ENCODE measurements at places on chromosomes 4 and X. TPM values are rescaled to one million over a fixed set of nuclear protein-coding genes. Genes with fewer than 3 reads are reported as not detected.

TAF7L gene
- total RNA-seq, result not detected

GRCh38 chr4:83830138-83830888, 294.4 kb downstream of the GPAT3 start:
- DNase-seq, result no peak

GRCh38 chrX:24838629-24839028, 144.9 kb downstream of the POLA1 start:
- no peak for DNase-seq

CAPN6 gene
- 35.6 TPM for total RNA-seq

DNA sequence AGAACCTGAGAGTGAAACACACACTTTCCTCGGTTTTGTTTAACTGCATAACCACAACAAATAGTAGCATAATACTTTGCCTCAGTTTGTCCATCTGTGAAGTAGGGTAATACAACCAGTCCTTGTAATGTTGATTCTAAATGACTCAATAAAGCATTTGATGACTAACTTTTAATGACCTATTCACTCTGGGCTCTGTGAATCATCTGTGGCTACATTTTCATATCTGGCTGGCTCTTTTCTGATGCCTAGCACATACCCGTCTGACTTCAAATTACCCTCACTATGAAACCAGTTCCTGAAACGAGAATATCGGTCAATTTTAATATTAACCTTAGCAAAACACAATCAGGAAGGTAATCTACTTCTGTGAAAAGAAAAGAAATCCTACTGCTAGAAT, 151.0 kb downstream of the SH2D1A start:
- DNase-seq, result no peak

IL3RA gene
- 3.8 TPM for total RNA-seq

GRCh38 chr4:184099535-184099966, 118.1 kb downstream of the ENPP6 start:
- no peak for DNase-seq

- DNase-seq, result no peak
These were observed 404.4 kb downstream of the TLL1 start for GRCh38 chr4:166277401-166277800.

GRCh38 chr4:38125816-38126215, 165.6 kb downstream of the PTTG2 start:
- no peak for DNase-seq

EGFL6 gene
- 3.6 TPM for total RNA-seq

GRCh38 chr4:180057891-180058671, 2185.1 kb upstream of the TENM3 start:
- no peak for DNase-seq

UGT2B15 gene
- 826 TPM for total RNA-seq

DNA sequence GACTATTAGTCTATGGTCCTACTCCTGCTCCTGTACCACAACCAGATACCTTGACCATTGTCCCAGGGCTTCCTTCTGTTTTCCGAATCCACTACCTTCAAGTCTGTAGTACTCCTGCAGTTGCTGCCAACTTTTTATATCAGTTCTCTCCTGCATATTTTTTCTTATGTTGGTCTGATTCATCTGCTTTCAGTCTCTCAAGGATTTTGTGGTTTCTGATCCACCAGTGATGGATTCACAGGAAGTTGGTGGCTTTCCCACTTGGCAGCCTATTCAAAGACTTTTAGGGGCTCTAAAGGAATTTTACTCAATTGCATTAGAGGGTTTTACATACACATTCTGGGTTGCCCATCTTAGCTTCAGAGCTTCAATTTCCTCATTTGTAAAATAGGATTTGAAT, 23.6 kb downstream of the KIF4A start:
- DNase-seq, result no peak

SUPT20HL1 gene
- total RNA-seq, result 0.12 TPM

- DNase-seq, result no peak
These were observed 1.5 kb downstream of the GPR101 start for GRCh38 chrX:137032341-137032694.

GRCh38 chrX:153507484-153508178, 9.8 kb upstream of the ATP2B3 start:
- peak; percentile 77 for DNase-seq

GRCh38 chrX:119009071-119009470, 34.7 kb downstream of the LONRF3 start:
- DNase-seq, result no peak

- no peak for DNase-seq
These were observed 49.2 kb upstream of the FAM9C start for GRCh38 chrX:13093529-13094140.

- DNase-seq, result no peak
These were observed 18.3 kb upstream of the SULT1E1 start for GRCh38 chr4:69878250-69878649.

- no peak for DNase-seq
These were observed 3.1 kb upstream of the CLCN3 start for GRCh38 chr4:169617306-169617705.

- no peak for DNase-seq
These were observed 516.8 kb upstream of the FAM241A start for GRCh38 chr4:111628437-111628836.

DNA sequence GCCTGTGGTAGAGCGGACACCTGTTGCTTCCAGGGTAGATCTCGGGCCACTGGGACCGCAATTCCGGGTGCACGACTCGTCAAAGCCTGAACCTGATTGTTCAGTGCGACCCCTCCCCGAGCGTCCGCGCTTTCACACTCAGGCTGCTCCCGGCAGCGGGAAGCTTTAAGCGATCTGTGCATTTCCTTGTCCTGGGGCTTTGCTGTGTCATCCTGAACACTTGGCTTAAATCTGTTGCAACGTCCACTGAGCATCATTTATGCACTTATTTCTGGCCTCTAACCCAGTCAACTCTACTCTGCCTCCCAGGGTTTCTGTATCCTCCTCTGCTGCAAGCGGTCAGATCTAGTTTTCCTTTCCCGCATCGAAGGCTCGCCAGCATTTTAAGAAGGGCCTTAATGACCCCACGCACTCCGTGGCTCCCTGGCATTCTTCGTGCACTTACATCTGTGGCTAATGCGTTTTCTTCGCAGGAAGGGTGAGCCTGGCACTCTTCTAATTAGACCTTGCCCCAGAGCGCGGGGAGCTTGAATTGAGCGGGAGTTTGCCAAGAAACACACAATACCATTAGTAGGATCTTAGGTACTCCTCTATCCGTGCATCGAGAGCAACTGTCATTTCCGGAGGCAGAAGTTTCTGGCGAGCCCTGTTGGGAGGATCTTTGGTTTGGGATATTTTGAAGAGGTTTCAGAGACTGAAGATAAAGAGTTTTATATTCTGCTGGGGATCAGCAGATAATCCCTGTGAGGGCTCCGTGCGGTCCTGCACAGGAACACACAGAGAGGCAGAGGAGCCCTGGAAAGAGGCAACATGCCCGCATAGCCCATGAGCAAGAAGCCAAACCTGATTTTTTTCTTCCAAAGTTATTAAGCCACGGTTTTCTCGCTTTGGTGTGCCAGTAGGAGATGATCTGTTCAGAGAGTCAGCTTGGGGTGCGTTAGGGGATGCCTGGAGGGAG, 654 bp upstream of the DDIT4L start:
- no peak for DNase-seq

DNA sequence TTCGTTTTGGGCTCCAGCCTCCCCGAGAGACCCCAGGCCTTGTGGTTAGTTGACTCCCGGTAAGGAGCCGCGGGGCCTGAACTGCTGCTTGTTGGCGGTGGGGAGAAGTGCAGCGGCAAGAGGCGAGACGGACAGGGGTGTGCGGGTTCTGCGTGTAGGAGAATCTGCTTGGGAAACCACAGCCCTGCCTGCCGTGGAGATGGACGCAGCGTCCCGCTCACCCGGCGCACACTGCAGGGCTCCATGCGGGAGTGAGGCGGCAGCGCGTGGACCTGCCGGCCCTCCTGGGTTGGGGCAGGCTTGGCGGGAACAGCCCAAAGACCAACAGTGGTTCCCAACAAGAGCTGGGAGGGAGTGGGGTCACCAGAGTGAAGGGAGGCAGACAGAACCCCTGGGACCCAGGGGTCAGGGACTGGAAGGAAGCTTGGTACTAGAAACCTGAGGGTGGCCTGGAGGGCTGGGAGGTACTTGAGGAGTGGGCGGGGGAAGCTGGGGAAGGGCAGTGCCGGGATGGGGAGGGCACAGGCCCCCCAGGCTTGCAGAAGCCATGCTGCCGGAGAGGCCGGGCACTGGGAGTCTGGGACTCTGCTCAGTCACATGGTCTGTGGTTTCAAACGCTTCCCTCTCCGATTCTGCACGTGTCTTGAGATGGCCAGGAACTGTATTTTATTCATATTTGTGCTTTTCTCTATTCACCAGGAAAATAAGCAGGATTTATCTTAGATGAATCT, 70.8 kb downstream of the RGS12 start:
- DNase-seq, result no peak

GRCh38 chrX:42832764-42833549, 55.0 kb upstream of the PPP1R2C start:
- DNase-seq, result no peak

DNA sequence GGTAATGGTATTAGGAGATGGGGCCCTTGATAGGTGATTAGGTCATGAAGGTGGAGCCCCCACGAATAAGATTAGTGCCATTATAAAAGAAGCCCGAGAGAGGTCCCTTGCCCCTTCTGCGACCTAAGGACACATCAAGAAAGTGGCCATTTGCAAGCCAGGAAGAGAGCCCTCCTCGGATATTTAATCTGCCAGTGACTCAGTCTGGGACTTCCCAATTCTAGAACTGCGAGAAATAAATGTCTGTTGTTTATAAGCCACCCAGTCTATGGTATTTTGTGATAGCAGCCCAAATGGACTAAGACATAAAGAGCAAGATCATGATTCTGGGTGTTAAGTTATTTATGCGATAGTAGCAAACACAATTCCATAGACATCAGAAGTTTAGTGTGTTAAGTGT, 192.2 kb downstream of the LDB2 start:
- DNase-seq, result no peak

- no peak for DNase-seq
These were observed 2.9 kb upstream of the BGN start for GRCh38 chrX:153491918-153492317.

DNA sequence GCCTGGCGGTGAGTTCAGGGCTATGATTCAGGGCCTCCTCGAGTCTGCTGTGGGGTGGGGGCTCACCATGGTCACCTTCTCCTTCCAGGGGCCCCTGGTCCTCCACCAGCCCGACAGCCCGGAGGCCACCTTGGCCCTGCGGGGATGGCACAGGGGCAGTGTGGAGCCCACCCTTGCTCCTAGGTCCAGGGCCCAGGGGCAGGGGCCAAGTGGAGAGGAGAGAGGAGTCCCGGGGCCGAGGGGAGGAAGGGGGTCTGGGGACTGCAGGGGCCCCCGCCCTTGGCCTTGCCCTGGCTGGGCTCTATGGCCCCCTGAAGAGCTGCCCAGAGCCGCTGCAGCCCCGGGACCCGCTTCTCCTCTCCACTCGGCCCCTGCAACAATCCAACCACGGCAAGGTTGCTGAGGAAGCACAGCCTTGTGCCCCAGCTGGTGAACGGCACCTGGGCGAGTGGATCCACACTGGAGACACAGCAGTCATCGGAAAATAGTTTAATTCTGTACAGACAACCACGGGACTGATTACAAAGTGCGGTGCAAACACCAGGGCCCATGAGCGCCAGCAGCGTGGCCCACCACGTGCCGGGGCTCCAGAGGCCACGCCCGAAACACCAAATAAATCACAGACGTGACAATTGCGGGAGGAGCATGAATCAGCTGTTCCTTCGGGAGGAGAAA, 23.0 kb upstream of the CPLX1 start:
- no peak for DNase-seq

DNA sequence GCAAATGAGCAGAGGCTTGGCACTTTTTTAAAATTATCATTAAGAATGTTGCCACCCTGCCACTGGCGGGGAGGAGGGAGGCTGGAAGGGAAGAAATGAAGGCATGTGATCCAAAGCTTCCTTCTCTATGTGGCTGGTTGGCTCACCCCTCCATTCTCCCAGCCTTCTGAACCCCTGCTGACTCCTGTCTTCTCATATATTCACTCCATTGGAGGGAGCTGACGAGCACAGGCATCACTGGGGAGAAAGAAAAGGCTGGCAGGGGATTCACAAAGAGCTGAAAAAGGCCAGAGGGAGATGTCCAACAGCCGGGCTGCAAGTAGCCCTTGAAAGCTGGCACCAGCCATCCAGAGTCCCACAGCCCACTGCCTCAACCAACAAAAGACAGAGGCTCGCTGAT, 495.6 kb downstream of the BCOR start:
- DNase-seq, result no peak

GRCh38 chr4:107885865-107886264, 45.5 kb upstream of the CYP2U1 start:
- no peak for DNase-seq

GRCh38 chr4:76545226-76545884, 110.3 kb downstream of the SHROOM3 start:
- no peak for DNase-seq

RHOXF2B gene
- not detected for total RNA-seq

ARMCX2 gene
- total RNA-seq, result 57.9 TPM

DNA sequence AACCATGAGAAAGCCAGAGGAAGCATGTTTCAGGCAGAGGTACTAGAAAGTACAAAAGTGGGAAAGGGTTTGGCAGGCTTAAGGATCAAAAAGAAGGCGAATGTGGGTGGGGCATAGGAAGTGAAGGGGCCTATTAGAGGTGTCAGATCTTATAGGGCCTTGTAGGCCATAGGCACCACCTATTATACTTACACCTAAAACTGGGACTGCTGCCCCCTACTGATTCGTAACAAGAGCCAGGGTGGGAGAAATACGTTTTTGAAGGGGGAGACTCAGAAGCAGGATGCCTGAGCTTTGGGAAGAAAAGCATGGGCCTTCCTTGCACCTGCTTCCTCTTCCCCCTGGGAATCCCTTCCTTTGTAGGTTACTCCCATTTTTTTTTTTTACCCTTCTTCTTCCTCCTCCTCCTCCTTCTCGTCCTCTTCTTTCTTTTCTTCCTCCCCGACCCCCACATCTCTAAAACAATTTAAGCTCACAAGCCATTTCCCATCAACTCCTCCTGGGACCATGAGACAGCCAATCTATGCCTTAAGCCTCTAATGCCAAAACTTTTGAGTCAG, 40.7 kb upstream of the GPC3 start:
- no peak for DNase-seq

- DNase-seq, result no peak
These were observed 265.7 kb downstream of the SHOX start for GRCh38 chrX:896256-896655.

AMTN gene
- not detected for total RNA-seq

CPLX1 gene
- total RNA-seq, result 3.3 TPM

DNA sequence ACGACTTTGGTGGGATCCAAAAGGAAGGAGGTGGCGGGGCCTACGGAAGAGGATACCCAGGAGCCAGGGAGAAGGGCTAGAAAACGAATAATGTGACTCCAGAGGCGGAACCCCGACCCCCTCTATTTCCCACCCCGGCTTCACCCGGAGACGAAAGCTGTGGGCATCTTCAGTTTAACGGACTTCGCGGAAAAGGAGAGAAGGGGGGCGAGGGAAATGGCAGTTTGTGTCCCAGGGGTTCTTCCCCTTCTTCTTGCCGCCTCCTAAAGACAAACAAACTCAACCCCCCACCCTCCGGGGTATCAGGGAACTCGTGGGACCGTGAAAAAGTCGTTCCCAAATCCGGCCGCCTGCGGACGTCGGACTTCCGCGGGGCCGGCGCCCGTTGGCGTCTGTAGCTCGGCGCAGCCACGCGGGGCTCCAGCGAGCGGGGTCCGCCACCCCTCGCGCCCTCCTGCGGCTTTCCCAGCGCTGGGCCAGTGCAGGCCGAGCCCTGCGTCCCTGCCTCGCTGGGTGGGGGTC, 3.6 kb upstream of the LEF1 start:
- no peak for DNase-seq
